ENCODE measurements at places on chromosomes 12 and 14. TPM values are rescaled to one million over a fixed set of nuclear protein-coding genes. Genes with fewer than 3 reads are reported as not detected.

NKX2-1 gene
- not detected for total RNA-seq

ZDHHC22 gene
- total RNA-seq: 0.52 TPM

MYH7 gene
- 426 TPM for total RNA-seq

ATP5F1B gene
- 580 TPM for total RNA-seq

TESPA1 gene
- 0.52 TPM for total RNA-seq

KRT83 gene
- total RNA-seq: not detected

WIF1 gene
- 1.0 TPM for total RNA-seq

C14orf39 gene
- 2.1 TPM for total RNA-seq

GALC gene
- 24.5 TPM for total RNA-seq

MYO1H gene
- not detected for total RNA-seq

TSPAN11 gene
- 7.3 TPM for total RNA-seq

SNW1 gene
- total RNA-seq: 40.7 TPM

RIMKLB gene
- 40.7 TPM for total RNA-seq

TMEM179 gene
- total RNA-seq: 1.0 TPM

GRIN2B gene
- total RNA-seq: under 0.01 TPM

CHGA gene
- total RNA-seq: 0.52 TPM

CLEC7A gene
- 2.1 TPM for total RNA-seq

PRB2 gene
- not detected for total RNA-seq

CTSG gene
- total RNA-seq: 0.52 TPM

CFAP251 gene
- total RNA-seq: 2.6 TPM

EEF1AKMT3 gene
- 4.2 TPM for total RNA-seq

HOXC9 gene
- 4.2 TPM for total RNA-seq

RNASE3 gene
- total RNA-seq: not detected

FZD10 gene
- 5.7 TPM for total RNA-seq

TPPP2 gene
- total RNA-seq: not detected

MANSC4 gene
- not detected for total RNA-seq

KITLG gene
- total RNA-seq: 14.6 TPM
